ENCODE measurements at places on chromosomes 2 and 18. TPM values are rescaled to one million over a fixed set of nuclear protein-coding genes. Genes with fewer than 3 reads are reported as not detected.

DNA sequence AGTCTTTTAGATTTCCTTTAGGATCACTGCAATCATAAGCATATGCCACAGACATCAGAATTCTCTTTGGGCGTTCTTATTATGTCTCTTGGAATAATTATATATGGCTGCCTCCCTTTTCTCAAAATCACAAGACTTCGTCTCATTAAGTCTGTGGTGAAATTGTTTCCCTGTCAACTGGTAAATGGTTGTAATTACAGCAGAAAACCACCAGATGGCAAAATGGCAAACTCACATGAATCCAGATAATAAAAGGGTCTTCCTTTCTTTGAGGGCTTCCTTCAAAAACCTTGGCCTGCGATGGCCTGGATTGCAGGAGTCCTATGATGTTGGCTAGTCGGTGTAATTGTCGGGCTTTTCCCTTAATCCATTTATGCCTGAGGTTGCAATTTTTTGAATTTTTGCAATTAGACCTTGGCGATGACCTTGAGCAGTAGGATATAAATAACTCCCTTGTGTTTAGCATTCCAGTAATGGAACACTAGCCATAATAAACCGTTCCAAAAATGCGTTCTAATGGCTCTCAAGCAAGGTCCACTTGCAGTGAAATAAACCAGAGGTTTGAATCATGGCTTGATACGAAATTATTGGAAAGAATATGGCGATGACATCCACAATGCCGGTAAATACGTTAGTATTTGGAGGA lies 656.4 kb downstream of the MBD2 start:
- no peak for DNase-seq

DNA sequence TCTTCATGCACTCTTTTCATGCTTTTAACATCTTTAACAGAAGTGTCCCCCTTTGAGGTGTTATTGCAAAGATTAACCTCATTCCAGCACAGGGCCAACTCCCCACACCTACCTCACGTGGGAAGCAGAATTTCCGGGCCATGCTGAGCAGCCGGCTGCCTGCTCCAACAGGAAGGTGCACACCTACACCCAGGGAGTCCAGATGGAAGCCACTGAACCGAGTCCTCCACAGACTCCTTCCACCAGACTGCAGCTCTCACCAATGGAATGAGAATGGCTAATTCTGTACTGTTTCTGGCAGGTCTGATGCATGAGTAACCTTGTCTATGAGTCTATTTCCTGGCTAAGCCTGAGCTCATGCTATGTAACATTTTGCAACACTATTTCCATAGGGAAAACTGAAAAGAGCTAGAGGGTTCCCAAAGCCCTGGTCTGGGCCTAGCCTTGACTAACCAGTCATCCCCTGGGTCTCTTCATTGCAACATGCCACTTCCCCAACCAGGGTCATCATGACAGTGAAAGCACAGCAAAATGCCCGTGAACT lies 11.0 kb downstream of the ERFE start:
- DNase-seq, result peak; percentile 66

- no peak for DNase-seq
Observed at GRCh38 chr2:222669353-222669752, 2.1 kb upstream of the MOGAT1 start.

- no peak for DNase-seq
Observed at GRCh38 chr2:96341641-96342040, 6.1 kb downstream of the NCAPH start.

Gene NBEAL1
- total RNA-seq, result 26.1 TPM

- no peak for DNase-seq
Observed at GRCh38 chr2:134305109-134305491, 51.2 kb downstream of the MGAT5 start.

DNA sequence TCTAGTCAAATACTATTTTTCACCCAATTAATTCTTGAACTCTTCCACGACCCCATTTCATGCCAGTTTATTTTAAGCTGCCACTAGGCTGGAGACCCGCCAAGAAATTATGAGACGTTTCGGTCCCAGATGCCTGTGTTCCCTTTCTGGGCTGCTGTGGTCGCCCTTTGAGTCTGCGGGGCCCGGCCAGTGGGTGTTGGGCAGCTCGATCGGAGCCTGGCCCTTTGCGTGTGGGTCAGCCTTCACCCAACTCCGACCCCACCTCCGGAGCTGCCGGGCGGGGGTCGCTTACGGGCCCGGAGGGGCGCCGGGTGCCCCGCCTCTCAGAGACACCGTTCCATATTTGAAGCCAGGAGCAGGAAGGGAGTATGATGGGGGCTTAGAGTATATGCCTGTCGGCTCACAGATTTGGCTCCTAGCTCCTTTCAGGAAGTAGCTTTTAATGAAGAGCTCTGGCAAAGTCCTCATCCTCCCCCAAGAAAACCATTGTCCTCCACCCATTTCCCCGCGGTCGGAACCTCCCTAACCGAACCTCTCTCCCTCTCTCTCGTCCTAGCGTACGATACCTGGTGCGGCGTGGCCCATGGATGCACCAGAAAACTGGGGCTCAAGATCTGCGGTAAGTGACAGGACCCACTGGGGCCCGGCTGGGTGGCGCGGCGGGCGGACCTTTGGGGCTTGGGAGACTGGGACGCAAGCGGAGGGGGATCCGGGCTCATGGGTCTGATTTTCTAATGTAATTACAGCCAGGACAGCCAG lies 5.0 kb downstream of the GAD1 start:
- no peak for DNase-seq

GRCh38 chr2:213723707-213724106 lies 439.4 kb downstream of the SPAG16 start:
- DNase-seq, result no peak

DNA sequence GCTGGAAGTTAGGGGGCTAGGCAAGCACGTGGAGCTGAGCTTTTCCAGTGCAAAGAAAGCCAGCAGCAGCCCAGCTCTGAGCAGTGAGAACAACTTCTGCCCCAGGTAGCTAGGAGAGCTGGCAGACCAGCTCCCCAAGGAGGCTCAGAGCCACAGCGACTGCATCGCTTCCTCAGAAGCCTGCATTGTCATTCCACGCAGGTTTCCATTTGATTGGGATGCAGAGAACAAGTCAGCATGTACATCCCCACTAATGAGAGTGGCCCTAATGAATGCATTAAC lies 45.1 kb downstream of the C1QL2 start:
- no peak for DNase-seq

Gene C2orf66
- total RNA-seq, result 0.33 TPM

DNA sequence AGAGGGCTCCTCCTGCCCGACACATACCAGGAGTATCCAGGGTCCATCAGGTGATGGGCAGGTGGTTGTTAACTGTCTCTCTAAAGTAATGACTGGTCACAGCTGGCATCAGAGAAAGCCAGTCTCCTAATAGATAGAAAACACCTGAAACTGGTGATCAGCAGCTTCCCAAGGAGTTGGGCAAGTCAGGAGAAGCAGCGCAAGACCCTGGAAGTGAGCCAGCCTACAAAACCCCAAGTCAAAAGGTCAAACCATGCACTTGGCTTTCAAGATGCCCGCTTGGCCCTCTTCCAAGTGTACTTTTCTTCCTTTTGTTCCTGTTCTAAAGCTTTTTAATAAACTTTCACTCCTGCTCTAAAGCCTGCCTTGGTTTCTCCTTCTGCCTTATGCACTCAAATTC lies 815.2 kb downstream of the DCDC2C start:
- no peak for DNase-seq

Gene ITGA4
- total RNA-seq, result 0.36 TPM

DNA sequence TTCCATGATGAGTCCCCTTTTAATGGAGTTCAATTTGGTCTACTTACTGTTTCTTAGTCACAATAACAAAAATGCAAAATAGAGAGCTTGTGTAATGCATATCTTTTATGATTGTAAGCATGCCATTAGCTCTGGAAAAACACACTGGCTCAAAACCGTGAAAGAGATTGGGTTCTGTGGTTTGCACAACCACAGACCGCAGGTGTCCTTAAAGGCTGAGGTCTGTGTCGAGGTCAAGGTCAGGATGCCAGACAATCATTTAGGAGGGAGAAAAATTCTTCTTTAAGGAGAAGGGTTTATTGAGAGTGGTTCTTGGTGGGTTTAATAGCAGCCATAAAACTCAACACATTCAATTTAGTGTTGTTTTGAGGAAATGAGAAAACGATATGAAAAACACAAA lies 487.2 kb downstream of the GALR1 start:
- DNase-seq, result no peak

Gene DPY30
- 105 TPM for total RNA-seq

- DNase-seq, result no peak
Observed at GRCh38 chr18:55317864-55318263, 270.1 kb downstream of the TCF4 start.

Data from Panc1 (cell line).